ENCODE measurements at places on chromosomes 4 and X.

DNA sequence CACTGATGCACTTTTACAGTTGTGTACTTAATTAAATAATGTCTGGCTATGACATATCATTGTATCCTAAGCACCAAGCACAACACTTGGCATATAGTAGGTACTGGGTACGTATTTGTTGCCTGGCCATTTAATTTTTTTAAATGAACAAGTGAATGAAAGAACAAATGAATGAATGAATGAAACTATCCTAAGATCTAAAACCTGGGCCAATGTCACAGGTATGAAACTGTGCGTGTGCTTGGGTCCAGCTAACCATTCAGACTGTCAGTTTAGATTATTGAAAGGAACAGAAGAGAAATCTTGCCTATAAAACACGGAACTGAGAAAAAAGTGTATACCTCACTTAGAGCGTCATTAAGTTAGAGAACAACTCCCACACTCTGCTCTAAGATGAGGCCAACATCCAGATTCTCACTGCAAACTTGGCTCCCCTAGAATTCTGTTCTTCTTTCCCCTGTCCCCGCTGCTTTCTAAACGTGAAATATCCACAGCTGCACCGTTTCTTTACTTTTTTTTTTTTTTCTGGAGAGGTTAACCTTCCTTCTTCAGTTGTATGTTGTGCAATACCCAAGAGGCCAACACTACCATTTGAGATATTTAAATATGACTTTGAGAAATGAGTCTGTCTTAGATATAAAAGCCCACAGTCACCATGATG lies 17.3 kb upstream of the SEL1L3 start:
- DNase-seq = no peak

DNA sequence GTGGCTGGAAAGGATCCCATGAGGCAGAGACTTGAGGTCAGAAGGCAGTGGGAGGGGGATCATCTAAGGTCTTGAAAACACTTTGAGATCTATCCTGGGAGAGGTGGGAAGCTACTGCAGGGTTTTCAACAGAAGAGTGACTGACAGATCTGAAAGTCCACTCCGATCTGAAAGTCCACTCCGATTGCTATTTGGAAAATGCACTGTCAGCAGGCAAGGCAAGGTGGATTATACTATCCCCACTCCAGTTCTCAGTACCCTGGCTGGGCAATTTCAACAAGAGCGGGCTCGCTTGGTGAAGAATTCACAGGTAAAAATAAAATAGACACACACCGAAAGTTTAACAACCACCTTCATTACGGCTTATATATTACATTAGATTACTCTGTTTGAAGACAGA lies 42.3 kb upstream of the C1QTNF7 start:
- no peak for DNase-seq

GRCh38 chr4:24845902-24846301 lies 50.5 kb downstream of the SOD3 start:
- no peak for DNase-seq

- DNase-seq = no peak
Measured at GRCh38 chrX:8345473-8345872, 119.2 kb upstream of the VCX3B start.

DNA sequence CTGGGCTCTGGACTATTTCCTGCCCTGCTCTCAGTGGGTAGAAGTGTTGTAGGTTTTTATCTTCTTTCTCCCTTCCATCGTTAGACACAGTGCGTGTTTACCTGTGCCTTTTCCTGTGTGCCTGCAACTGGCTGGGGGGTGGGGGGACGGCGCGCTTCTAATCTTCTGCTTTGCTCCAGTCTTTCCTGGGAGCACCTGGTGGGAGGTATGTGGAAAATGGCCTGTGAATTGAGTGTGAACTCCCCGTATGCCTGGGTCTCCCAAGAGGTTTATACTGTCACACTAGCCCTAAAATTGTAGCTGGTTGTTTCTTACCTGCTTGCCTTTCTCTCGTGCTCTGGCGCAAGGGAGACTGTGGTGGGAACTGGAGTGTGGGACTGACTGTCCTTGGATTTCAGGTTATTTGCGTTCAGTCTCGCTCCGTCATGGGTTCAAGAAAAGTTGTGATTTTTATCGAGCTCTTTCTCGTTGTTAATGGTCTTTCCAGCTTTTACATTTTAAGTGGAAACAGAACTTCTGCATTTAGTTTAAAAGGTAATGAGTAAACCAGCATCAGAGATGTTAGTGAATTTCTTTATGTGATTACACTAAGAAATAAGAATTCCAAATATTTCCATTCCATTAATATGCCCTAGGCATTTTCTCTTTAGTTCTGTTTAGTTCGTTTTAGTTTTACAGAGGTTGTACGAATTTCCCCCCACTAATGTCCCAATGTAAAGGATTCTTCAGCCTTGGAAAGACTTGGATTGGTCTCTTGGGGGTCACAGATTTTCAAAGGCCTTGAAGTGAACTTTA lies 15.3 kb downstream of the MRPL1 start:
- DNase-seq = no peak

DNA sequence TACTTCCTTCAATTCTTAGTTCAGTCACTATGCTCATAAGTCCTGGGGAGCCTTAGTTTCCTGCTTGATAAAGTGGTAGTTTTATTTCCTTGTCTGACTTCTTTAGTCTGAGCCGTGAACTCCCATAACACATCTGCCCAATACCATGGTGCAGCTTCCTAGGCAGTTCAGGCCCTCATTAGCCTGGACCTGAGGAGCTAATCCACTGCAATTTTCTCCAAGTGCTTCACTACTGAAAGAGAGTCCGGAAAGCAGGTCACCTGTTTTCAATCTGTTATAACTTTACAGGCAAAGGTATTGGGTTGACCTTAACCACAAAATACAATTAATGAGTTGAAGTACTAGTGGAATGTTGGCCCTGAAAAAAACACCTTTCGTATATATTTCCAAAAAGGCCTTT lies 245.4 kb upstream of the BOD1L1 start:
- DNase-seq = no peak

DNA sequence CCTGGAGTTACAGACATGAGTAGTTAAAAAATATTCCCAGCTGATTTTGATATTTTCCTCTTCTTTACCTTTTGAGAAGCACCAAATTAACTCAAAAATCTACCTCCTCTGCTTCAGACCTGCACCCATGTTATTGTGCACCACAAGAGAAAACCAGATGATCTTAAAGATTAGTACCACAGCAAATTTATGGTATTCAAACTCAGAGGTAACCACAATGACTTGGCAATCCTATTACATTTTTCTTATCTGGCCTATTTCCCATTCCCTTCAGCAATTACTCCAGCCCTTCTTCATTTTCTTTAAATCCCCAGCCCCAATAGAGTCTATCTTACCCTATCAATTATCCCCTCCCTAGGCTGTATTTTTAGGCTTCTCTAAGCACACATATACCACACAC lies 535.1 kb downstream of the FAT4 start:
- no peak for DNase-seq

DNA sequence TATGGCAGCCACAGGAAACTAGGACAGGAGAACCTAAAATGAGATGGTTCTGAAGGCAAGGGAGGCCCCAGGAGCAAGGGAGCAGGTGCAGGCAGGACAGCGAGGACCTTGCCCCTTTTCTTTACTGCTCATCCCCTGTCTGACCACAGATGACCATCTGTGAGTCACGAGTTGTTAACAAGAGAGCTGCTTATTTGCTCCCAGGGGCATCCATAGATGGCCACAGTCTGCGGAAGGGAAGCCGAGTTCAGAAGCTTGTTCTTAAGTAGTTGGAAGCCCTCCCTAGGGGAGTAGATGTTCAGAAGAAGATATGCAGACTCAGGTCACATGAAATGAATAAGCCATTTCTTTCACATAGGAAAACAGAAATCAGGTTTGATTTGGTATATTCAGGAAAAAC lies 69.4 kb downstream of the EVC2 start:
- no peak for DNase-seq

DNA sequence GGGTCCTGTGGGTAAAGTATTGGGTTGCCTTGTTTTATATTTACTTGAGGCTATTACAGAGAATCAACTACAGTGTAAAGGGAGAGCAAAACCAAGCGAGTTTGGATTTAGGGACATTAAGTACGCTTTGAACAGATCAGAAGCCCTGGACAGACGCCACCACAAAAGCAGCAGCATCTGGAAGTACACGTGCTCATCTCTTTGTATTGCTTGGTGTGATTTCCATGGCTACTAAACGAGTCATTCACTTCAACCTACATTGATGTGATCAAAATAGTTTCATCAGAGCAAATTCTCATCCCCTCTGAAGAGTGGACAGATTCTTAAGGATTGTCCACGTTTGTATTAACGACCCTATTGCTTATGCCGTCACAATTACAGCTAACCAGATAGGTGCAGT lies 85.1 kb downstream of the SORBS2 start:
- peak; percentile 64 for DNase-seq

GRCh38 chrX:1163231-1163630 lies 49.2 kb downstream of the CRLF2 start:
- DNase-seq = no peak

GRCh38 chr4:117845270-117845669 lies 189.0 kb upstream of the NDST3 start:
- no peak for DNase-seq

GRCh38 chr4:139655116-139655515 lies 10.5 kb upstream of the MGST2 start:
- peak; percentile 20 for DNase-seq

DNA sequence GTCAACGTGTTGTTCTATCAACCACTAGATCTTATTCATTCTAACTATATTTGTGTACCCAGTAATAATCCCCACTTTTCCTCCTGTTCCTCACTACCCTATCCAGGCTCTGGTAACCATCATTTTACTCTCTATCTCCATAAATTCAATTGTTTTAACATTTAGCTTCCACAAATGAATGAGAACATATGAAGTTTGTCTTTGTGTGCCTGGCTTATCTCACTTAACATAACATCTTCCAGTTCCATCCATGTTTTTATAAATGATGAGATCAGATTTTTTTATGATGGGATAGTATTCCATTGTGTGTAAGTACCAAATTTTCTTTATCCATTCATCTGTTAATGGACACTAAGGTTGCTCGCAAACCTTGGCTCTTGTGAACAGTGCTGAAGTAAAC lies 59.9 kb upstream of the IBSP start:
- no peak for DNase-seq

DNA sequence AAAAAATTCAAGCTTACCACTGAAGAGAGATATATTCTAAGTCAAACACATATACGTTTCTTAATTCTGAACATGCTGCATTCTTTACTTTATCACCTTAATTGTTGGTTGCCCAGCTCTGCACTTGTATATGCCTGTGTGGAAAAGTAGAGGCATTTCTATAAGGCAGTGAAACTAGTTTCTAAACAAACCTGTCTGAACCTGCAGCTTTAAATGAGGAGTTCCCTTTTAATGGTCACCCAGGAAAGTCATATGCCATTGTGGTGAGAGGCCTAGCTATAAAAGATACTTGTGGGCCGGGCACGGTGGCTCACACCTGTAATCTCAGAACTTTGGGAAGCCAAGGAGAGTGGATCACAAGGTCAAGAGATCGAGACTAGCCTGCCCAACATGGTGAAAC lies 147.4 kb upstream of the RXFP1 start:
- DNase-seq = no peak

GRCh38 chrX:2629316-2630007 lies 61.6 kb upstream of the CD99 start:
- DNase-seq = no peak

DNA sequence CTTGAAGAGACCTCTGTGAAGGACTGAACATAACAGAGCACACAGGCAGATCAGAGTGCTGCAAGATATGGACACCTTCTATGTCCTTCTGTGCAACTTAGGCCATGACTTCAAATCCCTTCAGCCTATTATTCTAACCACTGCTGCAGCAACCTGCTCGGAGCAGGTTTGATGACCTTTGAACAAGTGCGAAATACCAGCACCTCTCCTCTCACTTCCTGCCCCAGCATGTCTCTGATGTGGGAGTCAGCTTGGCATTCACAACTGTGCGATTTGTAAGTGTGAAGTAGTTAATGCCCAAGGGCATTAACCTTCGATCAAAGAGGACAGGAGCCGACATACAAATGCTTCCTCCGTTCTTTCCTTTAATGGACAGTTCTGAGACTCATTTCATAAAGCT lies 1.6 kb upstream of the EXOC1 start:
- DNase-seq = no peak

- no peak for DNase-seq
Measured at GRCh38 chr4:85200106-85200505, 233.6 kb upstream of the WDFY3 start.

DNA sequence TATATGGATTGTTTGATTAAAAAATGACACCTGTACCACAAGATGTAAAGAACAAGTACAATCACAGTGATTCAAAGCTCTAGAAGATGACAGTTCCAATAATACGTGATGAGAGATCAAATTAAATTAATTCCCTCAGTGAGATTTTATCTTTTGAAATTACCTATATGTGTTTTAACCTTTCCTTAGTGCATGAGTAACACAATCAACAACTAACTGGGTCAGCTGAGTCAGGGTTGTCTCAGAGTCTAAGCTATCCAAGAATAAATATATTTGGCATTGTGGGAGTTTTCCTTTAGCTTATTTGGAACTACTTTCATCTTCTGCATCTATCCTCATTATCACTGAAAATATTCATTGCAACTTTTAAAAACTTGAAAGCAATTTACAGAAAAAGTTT lies 162.8 kb downstream of the WDFY3 start:
- no peak for DNase-seq

GRCh38 chr4:158599765-158600498 lies 71.8 kb downstream of the C4orf46 start:
- DNase-seq = no peak

DNA sequence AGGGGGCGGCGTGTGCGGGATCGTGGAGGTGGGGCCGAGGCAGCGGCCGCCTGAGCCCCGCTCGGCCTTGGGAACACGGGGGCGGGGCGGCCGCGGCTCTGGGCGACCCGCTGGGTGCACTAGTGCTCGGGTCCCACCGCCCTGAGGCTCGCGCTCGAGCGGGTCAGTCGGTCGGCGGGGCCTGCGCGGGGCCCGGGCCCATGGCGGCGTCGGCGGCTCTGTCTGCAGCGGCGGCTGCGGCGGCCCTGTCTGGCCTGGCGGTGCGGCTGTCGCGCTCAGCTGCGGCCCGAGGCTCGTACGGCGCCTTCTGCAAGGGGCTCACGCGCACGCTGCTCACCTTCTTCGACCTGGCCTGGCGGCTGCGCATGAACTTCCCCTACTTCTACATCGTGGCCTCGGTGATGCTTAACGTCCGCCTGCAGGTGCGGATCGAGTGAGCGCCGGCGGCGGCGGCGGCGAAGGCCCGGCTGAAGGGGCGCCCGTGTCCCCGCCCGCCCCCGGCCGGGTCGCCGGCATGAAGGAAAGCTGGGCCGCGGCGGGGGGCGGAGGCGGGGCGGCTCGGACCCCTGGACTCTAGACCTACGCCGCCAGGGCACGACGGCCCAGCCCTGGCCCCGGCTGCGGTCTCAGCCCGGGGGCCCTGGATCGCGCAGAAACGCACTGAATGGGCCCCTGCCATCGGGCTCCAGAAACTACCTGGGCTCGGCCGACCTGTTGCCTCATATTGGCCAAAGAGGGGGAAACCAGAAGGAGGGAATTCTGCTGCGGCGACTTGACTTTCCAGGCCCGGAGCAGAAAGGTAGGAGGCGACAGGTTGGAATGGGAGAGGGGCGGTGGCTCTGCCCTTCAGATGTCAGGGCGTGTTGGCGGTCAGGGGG lies at the start of gene SMIM10L2A:
SMIM10L2A (plus strand) TSS at position 13 of the 878 bp plus-strand sequence; CDS start at position 201, 188 bp downstream.
- no peak for DNase-seq
